ENCODE measurements at places on chromosomes 7 and 10. TPM values are rescaled to one million over a fixed set of nuclear protein-coding genes. Genes with fewer than 3 reads are reported as not detected.

CYP26C1 gene
- not detected for polyA plus RNA-seq

NKX6-2 gene
- polyA plus RNA-seq: not detected

GUSB gene
- polyA plus RNA-seq: 53.9 TPM

RRP12 gene
- 13.4 TPM for polyA plus RNA-seq

ADAMTS14 gene
- 4.6 TPM for polyA plus RNA-seq

PKD2L1 gene
- polyA plus RNA-seq: not detected

AUTS2 gene
- polyA plus RNA-seq: 1.5 TPM

MMP21 gene
- 0.07 TPM for polyA plus RNA-seq

OR2F2 gene
- not detected for polyA plus RNA-seq

ALOX5 gene
- polyA plus RNA-seq: not detected

GRM8 gene
- not detected for polyA plus RNA-seq

CHAT gene
- polyA plus RNA-seq: not detected

GSAP gene
- polyA plus RNA-seq: 7.5 TPM

HSPA12A gene
- polyA plus RNA-seq: 20.5 TPM

Data from AG04450 (cell line).